ENCODE measurements at places on chromosomes 16 and 17.

DNA sequence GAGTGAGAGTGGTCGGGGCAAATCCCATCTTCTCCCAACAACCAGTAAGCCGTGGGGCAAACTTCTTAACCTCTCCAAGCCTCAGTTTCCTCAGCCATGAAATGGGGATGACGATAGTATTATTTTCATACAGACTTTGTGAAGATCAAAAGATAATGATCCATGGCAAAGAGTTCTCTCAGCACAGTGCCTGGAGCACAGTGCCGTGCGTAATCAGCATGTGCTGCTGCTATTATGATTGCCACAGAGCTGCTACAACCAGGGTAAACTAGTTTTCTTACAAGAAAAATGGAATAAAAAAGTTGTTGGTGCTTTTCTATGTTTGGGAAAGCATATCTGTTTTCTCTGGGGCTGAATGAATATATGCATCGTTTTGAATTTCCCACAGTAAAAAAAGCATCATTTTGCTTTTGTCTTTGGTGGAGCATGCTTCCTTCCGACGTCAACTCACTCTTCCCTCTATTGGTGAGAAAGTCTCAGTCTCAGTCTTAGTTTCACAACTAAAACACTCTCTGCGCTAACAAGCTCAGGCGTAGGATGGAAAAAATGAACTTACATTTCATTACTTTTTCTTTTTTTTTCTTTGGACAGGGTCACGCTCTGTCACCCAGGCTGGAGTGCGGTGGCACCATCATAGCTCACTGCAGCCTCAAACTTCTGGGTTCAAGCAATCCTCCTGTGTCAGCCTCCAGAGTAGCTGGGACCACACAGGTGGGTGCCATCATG, 37.2 kb downstream of the CDK5R1 start:
- DNase-seq, result no peak

DNA sequence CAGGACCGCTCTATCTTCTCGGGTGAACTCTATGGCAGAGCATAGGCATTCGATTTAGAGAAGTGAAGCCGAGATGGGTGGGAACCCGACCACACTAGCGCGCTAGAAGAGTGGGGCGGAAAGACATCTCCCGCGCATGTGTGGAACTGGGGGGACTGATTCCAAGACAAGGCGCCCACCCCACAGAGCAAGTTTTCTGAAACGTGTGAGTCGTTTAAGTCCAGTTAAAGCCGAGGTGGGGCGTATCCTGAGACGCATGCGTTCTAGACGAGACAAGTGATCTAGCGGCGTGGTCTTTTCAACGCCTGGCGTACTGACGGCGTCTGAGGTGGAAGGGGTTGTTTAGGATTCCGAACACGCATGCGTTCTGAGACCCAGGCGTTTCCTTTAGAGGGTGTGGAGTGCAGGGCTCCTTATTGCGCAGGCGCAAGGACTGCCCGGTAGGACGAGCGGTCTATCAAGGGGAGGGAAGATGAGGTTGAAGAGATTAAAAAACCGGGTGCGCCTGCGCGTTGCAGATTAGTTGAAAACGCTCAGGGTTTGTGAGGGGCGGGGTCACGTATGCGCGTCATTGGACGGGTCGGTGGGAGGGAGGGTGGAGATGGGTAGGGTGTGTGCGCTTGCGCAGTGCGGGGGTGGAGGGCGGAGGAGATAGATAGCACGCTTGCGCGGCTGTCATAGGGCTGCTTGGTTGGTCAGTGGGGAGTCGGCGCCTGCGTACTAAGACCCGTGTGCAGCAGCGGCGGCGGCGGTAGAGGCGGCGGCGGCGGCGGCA, at the start of gene EIF5A:
TSS of gene EIF5A (plus strand) at position 718 of the 775 bp plus-strand sequence. CDS start 2,008 bp downstream, outside the sequence.
- peak; percentile 90 for DNase-seq

DNA sequence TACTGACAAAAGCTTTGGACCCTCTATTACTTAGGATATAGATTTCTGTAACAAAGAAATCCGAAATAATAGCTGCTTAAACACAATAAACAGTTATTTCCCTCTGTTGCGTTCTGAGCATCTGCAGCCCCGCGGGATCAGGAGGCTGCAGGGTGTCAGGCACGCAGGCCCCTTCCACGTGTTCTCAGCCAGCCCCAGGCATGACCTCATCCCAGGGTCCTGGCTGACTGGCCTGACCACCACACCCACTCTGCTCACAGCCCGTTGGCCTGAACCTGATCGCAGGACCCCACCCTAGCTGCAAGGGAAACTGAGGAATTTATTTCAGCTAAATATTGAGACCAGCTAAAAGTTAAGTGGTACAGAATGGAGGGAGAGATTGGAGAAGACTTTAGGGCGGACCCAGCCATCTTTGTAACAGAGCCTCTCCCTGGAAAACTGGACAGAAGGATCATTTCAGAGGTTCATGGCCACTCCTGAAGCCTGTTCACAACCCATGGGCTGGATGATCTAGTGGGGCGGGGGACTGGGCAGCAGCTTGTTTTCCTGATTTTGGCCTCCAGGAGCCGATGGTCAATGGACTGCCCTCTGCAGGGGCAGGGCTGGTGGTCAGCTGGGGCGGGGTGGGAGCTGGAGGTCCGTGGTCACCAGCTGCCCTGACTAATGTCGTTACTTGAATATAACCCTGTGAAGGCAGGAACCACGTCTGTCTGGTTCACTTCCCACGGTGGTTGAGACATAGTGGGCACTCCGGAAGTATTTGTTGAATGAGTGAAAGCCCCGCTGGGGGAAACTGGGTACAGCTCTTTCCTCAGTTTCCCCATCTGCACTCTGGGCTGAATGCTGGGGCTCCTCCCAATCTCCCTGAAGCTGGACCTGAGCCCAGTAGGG, 10.9 kb downstream of the CETP start:
- DNase-seq, result no peak

DNA sequence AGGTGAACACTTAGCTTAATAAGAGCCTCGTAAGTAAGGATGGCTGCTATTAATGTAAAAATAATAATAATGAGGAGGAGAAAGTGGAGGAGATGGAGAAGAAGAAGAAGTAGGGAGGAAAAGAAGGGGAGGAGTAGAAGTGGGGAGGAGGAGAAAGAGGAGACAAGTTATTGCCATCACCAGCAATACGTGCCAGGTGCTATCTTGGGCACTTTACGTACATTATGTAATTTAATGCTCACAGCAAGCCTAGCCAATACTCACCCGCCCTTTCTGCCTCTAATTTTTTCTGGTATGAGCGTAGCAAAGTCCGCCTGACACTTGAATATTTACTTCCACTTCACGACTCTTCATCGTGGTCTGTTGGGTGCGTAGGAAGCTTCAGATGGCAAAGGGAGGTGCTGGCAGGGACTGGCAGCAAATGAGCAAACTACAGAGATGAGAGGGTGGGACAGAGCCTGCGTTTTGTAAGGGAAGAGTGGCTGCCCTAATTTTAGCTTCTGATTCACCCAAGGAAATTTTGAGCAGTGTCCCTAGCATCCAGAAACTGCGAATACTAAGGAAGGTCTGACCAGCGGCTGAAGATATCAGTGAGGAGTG, 42.1 kb upstream of the CDH13 start:
- DNase-seq, result no peak

DNA sequence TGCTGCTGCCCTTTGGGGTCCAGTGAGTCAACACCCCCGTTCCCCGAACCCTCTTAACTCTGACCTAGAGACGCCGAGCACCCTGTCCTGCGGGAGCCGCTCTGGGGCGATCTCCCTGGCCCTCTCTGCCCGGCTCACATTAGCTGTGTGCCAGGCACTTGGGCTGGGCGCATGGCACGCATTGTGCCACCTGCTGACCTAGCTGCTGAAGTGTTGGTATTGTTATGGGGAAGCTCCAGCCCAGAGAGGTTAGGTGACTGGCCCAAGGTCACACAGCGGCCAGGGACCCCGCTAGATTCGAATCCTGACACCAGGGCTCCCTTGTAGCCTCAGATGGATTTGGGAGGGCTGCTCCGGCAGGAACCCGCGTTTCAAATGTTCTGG, 1.1 kb downstream of the HSD17B1 start:
- no peak for DNase-seq

GRCh38 chr16:56354746-56355145, 70.6 kb downstream of the AMFR start:
- DNase-seq, result no peak

- DNase-seq, result no peak
Observed at GRCh38 chr17:47870056-47870455, 19.1 kb upstream of the SP6 start.

- no peak for DNase-seq
Observed at GRCh38 chr16:85176541-85177447, 64.5 kb upstream of the CIBAR2 start.

GRCh38 chr16:14289692-14290340, 218.7 kb downstream of the MRTFB start:
- DNase-seq, result no peak

DNA sequence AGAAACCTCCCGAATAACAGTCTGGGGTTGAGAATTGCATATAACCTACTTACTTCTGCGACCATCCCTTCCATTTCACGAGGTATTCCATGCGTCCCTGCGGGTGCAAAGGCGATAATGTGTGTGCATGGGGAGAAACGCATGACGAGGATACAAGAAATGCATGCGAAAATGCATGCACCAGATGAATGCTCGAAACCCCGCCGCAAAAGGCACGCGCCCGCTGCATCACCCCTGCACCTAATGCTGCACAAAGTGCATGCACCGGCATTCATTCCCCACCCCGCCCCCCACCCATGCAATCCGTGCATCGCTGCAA, 474 bp downstream of the CBX8 start:
- no peak for DNase-seq

DNA sequence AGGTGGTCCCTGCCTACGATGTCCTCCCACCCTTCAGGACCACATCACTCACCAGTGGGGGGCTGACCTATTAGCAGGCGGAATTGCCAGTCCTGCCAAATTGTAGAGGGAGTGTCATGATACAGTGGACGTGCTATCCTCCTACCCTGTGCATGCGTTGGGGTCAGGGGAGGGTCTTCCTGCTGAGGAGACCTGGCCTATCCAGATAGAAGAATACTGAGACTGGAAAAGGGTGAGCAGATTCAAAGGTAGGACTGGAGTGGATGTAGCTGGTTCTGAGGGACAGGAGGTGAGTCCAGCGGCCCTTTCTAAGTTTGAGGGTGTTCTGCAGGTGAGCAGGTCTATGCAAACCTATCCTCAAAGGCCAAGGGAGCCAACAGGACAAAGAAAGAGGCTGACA, 8.0 kb downstream of the PRSS41 start:
- DNase-seq, result no peak

- no peak for DNase-seq
Observed at GRCh38 chr16:72932677-72933335, 115.1 kb downstream of the ZFHX3 start.

DNA sequence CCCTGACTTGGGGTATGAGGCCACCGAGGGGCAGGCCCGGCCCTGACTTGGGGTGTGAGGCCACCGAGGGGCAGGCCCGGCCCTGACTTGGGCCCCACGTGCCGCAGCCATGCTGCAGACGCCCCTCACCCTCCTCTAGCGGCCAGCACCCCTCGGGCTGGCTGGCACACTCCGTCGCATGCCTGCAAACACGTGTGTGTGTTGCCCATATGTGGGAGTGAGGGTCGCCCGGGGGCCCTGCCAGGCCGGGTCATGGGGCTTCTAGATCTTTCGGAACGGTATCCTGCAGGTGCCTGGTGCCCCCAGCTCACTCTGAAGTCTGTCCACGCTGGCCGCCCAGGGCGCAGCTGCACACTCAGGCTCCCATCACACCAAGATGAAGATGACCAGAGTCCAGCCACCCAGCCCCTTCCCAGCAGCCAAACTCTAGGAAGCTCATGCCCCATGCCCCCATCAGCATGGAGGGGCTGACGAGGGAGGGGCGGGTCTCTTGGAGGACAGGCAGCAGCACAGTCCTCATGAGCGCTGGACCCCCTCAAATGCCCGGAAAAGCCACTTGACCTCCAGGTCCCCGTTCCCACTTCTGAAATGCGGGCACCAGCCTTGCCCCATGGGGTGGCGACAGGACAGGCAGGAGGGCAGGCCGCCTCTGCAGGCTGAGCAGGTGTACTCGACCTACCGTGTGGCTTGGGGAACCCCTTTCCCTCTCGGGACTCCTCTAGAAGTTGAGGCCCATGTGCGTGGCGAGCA, 33.8 kb downstream of the CTU2 start:
- DNase-seq, result no peak

- DNase-seq, result no peak
Observed at GRCh38 chr16:68358951-68359350, 48.1 kb downstream of the PRMT7 start.

DNA sequence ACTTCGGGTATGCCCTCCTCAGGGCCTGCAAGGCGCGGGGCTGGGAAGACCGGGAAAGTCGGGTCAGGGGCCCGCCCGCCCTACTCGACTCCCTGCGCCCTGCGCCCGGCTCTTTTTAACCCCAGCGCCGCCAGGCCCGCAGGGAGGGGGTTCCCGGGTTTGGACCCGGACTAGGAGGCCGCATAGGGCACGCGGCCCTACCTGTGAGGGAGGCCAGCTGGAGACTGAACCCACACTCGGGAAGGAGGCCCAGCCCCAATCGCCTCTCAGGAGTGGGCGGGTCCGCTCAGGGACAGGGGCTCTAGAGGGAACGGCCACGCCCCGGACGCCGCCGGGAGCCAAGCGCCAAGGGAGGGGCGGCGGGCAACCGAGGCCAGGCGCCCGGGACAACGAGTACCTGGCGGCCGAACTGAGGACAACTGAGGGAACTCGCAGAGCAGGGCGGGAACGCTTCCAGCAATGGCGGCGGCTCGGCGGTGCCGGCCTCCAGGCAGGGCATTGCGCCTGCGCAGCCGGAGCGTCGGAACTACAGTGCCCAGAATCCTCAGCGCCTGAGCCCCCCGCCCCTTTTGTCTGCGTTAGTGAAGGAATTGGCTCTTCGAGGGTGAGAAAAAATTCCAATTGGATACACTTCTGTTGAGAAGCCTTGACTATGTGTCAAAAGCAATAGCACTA, at the start of gene ZNF624:
TSS of gene ZNF624 (minus strand) at position 484 of the 675 bp plus-strand sequence.
- DNase-seq, result peak; percentile 53

GRCh38 chr17:80260069-80260535, 550 bp upstream of the RNF213 start:
- no peak for DNase-seq

GRCh38 chr17:21215935-21216334, 2.0 kb upstream of the TMEM11 start:
- no peak for DNase-seq

GRCh38 chr17:76419576-76420260, 33.2 kb downstream of the UBE2O start:
- DNase-seq, result no peak

- DNase-seq, result no peak
Observed at GRCh38 chr17:44155488-44155887, 13.8 kb downstream of the HROB start.

DNA sequence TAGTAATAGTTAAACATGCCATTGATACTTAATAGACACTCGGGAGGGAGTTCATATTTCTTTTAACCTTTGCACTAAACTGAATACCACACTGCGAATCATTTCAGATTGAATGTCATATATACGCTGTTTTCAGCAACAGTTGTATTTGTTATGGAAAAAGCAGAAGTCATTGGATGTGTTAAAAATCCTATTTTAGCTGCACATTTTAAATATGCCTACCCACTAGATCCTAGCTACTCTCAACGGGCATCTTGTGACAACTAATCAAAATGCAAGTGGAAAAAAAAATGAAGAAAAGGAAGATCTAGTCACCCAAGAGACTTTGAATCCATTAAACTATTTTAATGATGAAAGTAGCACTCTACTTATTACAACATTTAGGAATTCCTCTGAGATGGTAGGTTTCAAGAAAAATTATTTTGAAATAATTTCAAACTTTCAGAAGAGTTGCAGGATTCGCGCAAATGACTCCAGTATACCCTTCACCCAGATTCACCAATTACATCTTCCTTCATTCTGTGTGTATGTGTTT, 51.4 kb upstream of the MNT start:
- DNase-seq, result no peak

- no peak for DNase-seq
Observed at GRCh38 chr17:81740395-81740961, 28.4 kb downstream of the SLC25A10 start.

GRCh38 chr16:15769239-15769638, 87.6 kb downstream of the MYH11 start:
- no peak for DNase-seq
